Ovary (tissue), 10 donors: ENCODE measurements at places on chromosomes 2 and 18.

DNA sequence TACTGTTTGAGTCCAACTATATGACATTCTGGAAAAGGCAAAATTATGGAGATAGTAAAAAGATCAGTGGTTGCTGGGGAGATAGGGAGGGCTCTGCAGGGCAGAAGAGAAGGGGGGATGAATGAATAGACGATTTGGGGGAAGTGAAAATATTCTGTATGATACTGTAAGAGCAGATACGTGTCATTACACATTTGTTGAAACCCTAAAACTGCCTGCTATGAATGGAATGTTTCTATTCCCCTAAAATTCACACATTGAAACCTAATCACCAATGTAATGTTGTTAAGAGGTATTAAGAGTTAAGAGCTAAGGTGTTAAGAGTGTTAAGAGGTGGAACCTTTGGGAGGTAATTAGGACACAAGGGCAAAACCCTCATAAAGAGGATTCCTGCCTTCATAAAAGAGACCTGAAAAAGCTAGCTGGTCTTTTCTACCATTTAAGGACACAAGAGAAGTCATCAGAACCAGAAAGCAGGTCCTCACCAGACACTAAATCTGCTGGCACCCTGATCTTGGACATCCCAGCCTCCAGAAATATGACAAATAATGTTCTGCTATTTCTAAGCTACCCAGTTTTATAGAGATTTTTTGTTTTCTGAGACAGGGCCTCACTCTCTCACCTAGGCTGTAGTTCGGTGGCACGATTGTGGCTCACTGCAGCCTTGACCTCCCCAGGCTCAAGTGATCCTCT lies 76.2 kb downstream of the ATAD2B start:
- no peak for DNase-seq

- DNase-seq = no peak
Observed at GRCh38 chr2:121001641-121002040, 266.0 kb downstream of the GLI2 start.

GRCh38 chr2:143730953-143731260 lies 601.7 kb downstream of the ARHGAP15 start:
- no peak for DNase-seq

DNA sequence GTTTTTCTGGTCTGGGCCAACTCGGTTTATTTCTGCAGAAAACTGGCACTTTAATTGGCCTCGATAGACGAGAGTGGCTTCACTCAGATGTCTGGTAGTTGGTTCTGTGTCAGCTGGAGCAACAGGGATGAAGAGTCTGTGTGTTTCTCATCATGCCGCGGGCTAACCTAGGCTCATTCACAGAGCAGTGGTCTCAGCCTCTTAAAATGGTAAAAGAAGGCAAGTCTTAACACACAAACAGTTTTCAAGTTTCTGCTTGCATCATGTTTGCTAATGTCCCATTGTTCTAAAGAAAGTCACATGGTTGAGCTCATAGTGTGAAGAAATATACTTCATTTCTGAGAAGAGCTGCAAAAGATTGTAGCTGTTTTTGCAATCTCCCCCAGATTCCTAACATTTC lies 37.5 kb upstream of the ANXA4 start:
- no peak for DNase-seq

GRCh38 chr18:75226956-75227316 lies 16.3 kb downstream of the TSHZ1 start:
- no peak for DNase-seq

DNA sequence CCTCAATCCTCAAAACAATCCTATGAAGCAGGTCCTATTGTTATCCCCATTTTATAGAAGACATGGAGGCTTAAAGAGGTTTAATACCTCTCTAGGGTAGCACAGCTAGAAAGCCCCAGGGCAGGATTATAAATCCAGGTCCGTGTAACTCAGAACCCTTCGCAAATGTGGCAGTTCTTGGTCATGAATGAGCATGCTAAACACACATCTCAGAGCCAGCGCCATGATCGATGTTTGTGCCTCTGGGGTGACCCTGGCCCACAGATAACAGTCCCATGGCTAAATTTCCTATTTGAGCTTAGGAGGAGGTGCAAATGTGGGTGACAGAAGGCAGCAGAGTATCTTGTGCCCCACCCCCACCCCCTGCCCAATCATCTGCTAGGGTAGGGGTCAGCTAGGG lies 17.5 kb downstream of the DNMT3A start:
- DNase-seq = no peak

- DNase-seq = no peak
Observed at GRCh38 chr2:74039611-74040010, 54.9 kb downstream of the TET3 start.

DNA sequence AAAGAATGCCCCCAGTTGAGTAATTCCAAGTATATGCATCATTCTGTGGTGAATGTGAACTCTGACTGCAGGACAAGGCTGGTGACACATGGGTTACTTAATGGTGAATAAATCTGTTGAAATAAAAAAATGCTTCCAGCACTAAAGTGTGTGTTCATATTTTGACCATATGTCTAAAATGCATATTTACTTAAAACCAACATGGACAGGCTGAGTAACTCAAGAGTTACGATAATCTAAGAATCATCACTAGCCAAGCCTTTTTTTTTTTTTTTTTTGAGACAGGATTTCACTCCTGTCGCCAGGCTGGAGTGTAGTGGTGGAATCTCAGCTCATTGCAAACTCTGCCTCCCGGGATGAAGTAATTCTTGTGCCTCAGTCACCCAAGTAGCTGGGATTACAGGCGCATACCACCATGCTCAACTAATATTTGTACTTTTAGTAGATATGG lies 47.1 kb upstream of the CCBE1 start:
- no peak for DNase-seq

GRCh38 chr2:203949228-203949627 lies 12.7 kb downstream of the ICOS start:
- no peak for DNase-seq

GRCh38 chr2:12164689-12165088 lies 418.3 kb downstream of the LPIN1 start:
- no peak for DNase-seq

DNA sequence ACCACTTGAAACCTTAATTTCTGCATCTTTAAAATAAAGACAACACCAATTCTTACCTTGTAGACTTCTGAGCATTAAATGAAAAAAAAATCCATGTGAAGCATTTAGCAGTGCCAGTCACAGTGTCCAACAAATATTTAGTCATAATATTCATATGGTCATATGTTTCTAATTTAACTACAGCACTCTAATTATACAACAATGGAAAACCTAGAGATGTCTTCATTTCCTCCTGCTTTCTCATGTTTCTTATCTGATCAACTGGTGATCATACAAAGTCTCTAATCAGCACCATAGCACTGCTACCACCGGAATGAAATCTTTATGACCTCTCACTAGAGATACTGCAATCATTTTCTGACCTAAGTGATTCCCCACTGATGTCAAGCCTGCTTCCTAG lies 10.2 kb upstream of the SCN3A start:
- no peak for DNase-seq

DNA sequence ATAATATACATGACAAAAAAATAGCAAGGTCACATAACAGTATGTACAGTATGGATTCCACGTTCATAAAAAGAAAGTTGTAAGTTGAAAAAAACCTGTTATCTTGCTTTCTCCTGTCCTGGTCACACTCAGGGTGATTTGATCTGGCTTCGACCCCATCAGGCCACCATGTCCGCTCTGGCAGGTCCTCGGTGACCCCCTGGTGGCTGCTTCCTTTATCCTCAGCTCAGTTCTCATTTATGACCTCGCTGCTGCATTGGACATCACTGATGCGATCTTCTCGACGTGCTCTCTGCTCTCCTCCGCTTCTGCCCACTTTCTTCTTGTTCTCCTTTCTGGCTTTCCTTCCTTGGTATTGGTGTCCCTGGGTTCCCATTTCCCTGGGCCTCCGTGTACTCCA lies 29.7 kb downstream of the DGKD start:
- no peak for DNase-seq

DNA sequence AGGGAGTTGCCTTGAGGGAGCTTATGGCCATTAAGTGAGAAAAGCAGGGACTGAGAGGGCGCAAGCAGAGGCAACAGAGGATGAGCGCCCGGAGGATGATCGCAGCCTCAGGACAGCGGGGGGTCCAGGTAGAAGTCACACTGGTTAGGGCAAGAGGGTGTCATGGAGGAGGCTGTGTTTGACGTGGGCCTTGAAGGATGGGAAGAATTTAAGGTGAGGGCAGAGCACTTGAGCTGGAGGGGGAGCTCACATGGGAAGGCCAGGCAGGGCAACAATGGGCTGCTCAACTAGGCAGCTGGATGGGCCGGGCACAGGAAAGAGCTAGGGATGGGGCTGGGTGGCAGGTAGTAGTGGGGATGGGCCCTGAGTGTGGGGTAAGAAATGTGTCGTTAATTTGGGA lies 31.9 kb downstream of the FAM228A start:
- no peak for DNase-seq

DNA sequence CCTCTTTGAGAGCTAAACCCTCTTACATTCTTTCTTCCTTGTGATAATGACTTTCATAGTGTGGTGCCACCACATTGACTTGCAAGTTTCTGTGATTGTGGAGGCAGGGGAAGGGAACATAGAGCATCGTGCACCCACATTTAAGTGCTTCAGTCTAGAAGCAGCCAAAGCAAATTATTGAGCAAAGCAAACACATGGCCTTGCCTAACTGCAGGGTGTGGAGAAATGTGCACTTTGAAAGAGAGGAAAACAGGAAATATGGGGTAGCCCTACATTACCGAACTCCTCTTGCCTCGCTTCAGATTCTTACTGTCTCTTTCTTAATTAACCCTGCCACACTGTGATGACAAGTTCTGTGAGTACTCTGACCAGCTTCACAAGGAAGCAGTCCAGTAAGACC lies 814.6 kb downstream of the SLC4A3 start:
- no peak for DNase-seq
